ENCODE measurements at places on chromosomes 5 and 9.

DNA sequence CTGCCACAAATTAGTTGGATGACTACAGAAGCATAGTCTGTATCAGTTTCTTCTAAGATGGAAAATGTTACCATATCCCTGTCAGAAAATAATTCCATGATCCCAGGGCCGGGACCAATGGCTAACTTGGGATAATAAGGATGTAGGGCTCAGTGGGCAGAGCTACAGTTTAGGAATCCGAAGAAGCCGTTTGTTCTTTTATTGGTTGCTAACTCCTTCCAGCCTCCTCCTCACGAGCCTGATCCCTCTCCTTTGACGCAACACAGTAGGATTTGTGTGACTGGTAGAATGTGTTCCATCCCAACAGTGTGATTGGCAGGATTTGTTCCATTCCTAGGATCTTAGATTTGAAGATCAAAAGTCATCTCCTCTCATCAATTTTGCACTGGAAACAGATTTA, 496.9 kb downstream of the AGTPBP1 start:
- no peak for DNase-seq

DNA sequence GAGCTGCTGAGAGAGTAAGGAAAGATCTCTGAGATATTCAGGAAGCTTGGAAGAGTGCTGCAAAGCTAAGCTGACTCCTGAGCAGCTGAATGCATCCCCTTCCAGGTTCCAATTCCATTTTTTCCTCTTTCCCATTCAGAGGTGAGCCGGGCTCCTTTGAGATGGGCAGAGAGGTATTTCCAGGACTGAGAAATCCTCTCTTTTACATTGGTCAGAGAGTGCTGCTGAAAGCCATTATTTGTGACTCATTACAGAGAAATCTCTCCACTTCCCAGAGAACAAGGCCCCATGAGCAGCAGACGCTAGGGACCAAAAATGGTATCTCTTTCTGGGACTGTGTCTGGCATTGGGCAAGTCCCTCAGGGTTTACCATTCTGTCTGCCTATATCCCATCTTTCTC, 3.7 kb downstream of the MCTP1 start:
- DNase-seq, result no peak

GRCh38 chr5:80122579-80122978, 87.4 kb downstream of the THBS4 start:
- DNase-seq, result no peak

DNA sequence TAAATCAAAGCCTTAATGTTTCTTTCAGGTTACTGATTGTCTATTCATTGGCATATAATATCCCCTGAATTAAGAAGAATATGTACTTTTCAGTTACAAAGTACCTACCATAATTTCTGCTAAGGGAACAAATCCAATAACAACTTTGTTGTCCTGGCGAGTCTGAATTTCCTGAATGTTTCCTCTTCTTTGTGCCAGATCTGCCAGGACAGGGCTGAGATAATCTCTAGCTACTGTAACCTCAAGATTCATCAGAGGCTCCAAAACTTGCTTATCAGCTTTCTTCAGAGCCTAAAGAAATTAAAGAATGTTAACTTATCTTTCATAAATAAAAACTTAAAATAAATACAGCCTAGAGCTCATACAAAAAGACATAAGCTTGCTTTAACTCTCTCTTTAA, 37.2 kb downstream of the HEXB start:
- DNase-seq, result no peak

GRCh38 chr5:180143656-180144364, 65.2 kb downstream of the RASGEF1C start:
- no peak for DNase-seq

GRCh38 chr5:143431789-143432188, 28.3 kb upstream of the NR3C1 start:
- no peak for DNase-seq

GRCh38 chr9:128556276-128556675, 3.9 kb downstream of the SPTAN1 start:
- DNase-seq, result no peak

DNA sequence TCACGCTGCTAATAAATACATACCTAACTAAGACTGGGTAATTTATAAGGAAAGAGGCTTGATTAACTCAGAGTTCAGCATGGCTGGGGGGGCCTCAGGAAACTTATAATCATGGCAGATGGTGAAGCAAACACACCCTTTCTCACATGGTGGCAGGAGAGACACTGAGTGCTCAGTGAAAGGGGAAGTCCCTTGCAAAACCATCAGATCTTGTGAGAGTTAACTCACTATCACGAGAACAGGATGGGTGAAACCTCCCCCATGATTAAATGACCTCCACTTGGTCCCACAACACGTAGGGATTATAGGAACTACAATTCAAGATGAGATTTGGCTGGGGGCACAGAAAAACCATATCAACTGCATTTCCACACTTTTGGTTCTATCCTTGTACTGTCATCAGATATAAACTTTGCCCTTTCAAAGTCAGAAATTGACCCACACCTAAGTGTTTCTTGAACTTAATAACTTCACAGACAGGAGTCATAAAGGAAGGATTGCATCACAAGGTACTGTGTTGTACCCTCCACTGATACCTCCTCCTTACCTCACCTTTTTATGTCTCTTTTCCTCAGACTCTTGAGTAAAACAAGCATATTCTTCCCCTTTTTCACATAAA, 319.1 kb upstream of the PIK3R1 start:
- DNase-seq, result no peak

- no peak for DNase-seq
Observed at GRCh38 chr5:132883261-132883834, 9.9 kb downstream of the LEAP2 start.

DNA sequence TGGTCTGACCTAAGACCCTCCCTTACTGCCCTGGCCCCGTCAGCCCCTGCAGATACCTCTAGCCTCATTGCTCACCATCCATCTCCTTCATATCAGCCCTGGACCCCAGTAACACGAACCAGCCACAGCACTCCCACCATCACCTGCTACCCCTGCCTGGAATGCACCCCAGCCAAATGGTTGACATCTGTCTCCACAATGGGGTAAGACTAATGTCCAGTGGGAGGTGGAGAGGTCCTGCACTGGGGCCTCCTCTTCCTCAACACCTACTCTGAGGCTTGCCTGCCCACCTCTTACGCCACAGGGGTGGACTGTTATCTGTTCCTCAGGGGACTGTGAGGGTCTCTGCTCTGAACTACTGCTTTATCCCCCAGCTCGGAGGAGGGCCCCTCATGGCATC, 12.1 kb downstream of the CSF2 start:
- DNase-seq, result no peak

- no peak for DNase-seq
Observed at GRCh38 chr9:107227774-107228173, 55.3 kb upstream of the RAD23B start.

GRCh38 chr9:130028493-130029222, 14.3 kb downstream of the FNBP1 start:
- no peak for DNase-seq

DNA sequence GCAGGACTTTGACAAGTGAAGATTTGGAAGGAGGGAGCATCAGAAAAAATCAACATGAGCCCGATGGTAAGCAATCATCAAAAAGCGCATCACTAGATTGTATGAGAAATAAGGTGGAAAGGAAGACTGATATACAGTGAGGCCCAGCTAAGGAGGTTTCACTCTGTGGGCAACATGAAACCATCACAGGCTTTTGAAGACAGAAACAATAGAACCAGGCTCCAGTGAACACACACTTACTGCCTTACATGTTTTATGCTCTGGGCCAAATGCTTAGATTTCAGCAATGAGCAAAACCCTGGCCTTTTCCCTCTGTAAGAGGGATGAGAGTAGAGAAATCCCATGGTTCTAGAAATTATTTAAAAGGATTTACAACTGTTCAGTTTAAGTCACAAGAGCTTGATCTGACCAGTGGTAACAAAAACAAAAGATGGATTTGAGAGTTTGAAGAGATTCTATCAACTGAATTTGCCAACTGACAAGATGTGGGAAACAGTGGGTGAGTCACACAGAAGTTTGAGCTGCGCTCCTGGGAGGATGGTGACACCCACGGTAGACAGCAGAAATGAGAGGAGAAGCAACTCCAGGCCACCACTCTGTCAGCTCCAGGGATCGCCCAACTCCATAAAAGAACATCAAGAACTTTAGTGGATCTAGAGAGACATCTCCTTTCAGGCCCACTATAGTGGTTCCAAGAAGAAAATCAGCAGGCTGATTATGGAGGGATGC, 261.8 kb downstream of the MCTP1 start:
- no peak for DNase-seq

DNA sequence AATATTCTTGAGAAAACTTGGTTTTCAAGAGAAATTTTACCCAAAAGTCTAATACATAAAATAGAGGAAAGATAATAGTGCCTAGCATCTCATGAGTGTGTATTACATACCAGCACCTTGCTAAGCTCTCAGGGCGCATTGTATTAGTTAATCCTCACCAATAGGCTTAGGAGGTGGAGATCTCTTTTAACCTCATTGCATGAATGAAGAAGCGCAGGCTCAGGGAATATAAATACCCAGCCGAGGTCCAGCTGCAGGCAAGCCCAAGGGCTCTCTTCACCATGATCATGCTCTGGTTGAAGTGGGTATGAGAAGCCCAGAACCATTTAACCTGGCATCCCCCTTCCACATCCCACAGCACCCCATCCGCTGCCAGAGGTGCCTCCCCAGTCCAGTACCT, 46.0 kb downstream of the CAMK2A start:
- no peak for DNase-seq

DNA sequence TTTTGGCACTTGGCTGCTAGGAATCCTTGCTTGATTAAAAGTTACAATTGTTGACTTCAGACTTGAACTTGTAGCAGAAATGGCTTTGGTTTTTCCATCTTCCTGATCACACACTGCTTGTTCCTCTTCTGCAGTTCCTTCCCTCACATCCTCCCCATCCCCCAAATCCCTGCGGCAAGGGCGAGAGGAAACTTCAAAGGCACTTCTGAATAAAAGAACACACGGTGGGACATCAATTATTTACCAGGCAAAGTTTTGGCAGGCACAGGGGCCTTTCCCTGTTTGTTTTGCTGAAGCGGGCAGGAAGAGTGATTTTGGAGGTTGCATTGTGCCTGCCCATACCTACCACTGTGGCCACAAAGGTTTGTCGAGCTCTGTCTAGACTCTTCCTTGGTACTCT, 260.9 kb downstream of the KIF4B start:
- DNase-seq, result no peak

DNA sequence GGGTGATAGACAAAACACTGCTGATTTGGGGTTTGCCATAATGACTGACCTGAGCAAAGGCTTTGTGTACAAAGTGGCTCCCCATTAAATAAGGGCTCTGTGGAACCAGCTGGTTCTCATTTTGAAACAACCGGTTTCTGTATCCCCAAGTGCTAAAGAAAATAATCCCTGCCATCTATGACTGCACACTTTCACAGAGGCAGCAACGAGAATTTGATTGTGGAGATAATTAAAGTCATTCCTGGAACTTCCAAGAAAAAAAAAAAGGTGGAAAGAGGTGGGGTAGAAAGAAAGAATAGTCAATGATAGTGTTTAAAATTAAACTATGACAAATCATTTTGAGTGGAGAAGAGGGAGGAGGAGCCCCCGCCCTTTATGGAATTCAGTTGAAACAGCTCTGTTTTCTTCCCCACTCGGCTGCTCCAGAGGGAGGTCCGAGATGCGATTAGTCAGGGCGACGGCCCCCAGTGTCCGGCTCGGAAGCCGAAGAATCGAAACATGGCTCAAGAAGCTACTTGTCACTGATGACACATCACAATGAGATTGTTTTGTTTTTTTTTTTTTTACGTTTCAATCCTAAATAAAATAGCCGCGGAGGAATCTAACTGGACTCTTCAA, 38.4 kb downstream of the EBF1 start:
- no peak for DNase-seq

DNA sequence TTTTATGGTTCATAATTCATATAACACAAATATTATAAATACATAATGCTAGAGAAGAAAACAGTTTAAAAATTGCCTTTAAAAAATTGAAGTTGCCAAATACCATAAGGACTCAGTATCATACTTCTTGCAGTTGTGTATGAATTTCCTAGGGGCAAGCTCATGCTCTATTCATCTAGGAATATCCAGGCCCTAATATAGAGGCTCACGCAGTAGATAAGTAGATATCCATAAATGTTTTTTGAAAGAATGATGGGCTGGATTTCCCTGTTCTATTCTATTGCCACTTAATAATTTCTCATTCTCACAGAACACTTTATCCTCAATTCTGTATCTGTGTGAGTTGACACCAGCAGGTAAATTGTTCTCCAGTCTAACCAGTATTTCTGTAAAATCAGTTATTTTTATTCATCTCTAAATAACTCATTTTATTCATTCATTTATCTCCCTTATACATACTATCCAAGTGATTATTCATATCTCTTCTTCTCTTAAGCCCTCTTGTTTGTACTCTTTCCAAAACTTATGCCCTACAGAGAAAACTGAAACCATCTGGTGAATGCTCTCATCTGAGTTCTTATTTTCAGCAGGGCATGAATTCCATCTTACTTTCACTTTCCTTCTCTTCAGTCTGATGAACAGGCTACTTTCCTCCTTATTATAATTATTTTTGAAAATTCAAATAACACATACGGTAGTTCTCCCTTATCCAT, 97.1 kb downstream of the SLC44A1 start:
- DNase-seq, result no peak

DNA sequence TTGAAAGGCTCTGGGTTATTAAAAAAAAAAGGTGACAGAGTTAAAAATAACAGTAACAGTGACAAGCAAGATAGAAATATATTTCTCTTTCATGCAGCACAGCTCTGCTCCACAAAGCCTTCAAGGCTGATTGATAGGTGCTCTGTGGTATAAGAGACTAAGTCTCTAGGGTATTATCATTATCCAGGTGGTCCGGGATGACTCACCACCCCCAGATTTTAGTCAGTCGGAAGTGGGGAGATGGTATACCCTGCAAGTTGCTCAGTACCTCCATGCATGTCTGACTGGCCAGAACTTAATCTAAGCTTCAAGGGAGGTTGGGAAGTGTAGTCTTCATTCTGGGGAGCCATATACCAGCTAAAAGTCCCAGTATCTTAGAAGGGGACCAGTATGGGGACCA, 76.1 kb downstream of the SLC1A3 start:
- no peak for DNase-seq

- no peak for DNase-seq
Observed at GRCh38 chr5:150490296-150490669, 17.6 kb upstream of the NDST1 start.

DNA sequence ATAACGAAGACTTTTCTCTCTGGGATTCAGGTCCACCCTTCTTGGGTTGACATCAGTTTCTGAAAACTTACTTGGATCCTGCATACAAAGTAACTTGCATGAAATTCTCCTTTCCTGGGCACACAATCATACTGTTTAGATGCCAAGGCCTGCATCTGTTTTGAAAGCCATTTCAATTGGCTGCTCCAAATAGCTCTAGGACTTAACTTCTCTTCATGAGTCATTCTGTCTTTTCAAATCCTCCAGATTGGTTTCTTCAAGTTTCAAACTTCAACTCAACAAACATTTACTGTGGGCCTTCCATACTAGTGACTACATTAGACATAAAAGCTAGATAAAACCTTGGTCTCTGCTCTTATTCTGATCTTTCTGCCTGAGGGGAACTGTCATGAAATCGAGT, 54.8 kb upstream of the HMHB1 start:
- no peak for DNase-seq

GRCh38 chr5:142780871-142781270, 10.7 kb downstream of the ARHGAP26 start:
- no peak for DNase-seq

Data from NCI-H1048 (cell line).